ENCODE measurements at places on chromosomes 4 and X. TPM values are rescaled to one million over a fixed set of nuclear protein-coding genes. Genes with fewer than 3 reads are reported as not detected.
A peak's percentile ranks its signal among the peaks of the same experiment; 100 is the strongest.

Gene GAGE13
- total RNA-seq: not detected

- no peak for DNase-seq
Measured at GRCh38 chrX:45323387-45323786, 122.7 kb upstream of the DIPK2B start.

Gene MAGEA2
- not detected for total RNA-seq

Gene CXCL1
- total RNA-seq: not detected

Gene KDR
- total RNA-seq: not detected

GRCh38 chr4:115219315-115219860 lies 106.0 kb upstream of the NDST4 start:
- no peak for DNase-seq

Gene CHRDL1
- total RNA-seq: not detected

DNA sequence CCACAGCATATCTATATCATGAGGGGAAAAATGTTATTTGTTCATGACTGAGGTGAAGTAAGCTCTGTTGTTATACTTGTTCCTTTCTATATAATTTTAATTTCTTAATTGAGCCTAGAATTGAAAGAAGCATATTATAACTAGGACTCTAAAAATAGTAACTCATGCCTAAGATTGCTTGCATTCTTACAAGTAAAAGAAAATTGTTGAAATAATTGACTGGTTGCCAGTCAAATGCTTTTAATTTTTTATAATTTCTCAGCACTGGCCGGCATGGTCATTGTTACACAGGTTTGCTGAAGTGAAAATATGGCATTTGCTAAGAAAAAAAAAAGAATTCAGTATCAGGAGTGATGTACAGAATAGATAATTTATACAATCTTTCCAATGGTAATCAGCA lies 104.8 kb downstream of the GASK1B start:
- no peak for DNase-seq

DNA sequence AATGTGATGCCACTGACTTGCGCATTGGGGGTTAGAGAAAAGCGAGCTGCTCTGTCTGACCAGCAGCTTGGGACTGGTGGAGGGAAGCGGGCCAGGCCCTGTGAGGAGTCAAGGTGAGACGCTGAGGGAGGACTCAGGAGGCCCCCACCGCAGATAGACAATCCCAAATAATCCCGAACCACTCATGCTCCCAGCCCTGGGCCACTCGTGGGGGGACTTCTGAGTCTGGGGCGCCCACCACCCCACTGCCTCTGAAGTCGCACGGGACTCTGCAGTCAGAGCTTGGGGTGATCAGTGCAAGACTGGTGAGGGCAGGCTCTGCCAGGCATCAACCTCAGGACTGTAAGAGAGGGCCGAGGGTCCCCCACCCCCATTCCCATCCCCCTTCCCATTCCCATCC lies 6.9 kb downstream of the MAGEA4 start:
- DNase-seq: no peak

DNA sequence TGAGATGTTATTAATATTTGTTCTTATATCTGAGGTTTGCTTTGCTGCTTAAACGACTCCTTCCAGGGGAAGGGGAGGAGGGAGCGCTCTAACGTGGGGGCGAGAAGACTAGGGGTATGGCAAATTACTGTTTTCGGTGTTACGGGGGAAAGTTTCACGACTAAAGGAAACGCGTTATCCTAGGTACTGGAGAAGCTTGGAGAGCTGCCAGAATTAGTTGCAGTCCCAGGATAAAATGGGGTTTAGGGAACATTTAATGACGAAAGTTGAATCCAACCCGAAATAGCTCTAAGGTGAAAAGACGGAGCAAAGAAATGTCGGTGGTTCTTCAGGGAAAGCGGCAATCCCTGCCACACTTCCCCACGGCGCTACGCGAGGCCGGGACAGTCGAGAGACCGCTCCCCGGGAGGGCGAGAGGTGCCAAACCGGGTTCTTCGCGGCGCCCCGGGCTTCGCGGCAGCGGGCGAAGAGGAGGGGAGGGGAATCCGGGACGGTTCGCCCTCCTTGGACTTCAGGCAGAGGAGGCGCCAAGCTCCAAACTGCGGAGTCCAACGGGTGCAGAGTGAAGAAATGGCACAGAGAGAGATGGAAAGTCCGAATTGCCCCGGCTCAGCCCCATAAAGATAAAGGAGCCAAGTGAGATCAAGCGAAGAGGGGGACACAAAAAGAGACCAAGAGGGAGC lies 724 bp downstream of the THOC2 start:
- DNase-seq: peak; percentile 8

GRCh38 chrX:110759785-110760184 lies 35.8 kb downstream of the CHRDL1 start:
- DNase-seq: no peak

Measured in T-helper 17 cell (primary cell).